ENCODE measurements at places on chromosomes 6 and 20.

DNA sequence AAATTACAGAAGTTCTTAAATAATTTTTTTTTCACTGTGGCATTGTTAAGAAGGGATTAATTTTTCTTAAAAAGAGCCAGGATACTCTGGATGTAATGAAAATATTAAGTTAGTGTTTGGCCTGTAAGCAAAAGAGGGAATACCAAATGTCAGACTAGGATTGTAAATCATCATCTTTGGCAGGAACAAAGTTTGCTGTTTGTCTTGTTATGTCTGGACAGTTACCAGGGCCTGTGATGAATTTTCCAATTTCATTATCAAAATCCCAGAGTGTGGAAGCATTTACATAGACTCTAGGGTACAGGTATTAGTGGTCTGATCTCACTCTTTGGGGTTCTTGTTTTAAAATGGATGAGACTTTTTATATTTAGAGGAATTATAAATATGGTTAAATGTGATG, 26.1 kb downstream of the CEP57L1 start:
- DNase-seq: no peak

- no peak for DNase-seq
Measured at GRCh38 chr20:2749343-2749950, 51.0 kb downstream of the CPXM1 start.

DNA sequence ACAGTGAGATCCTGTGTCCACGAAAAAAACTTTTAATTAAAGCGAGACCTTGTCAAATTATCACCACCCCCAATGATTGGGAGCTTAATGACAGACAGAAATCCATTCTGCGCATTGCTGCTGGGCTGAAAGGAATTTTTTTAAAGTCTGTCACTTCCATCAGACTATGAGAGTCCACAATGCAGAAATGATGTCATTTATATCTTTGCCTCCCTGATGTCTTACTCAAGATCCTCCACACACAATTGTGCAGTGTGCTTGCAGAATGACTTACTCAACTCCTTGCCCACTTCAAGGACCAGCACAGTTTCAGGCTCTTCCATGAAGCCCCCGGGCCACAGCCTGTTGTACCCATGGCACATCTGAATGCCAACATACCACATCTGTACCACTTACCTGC, 41.0 kb downstream of the GPLD1 start:
- no peak for DNase-seq

- peak; percentile 33 for DNase-seq
Measured at GRCh38 chr6:56434606-56435005, 187.2 kb upstream of the COL21A1 start.

GRCh38 chr20:427849-428657, 20.0 kb downstream of the RBCK1 start:
- no peak for DNase-seq

GRCh38 chr6:106046116-106046853, 39.9 kb upstream of the PRDM1 start:
- no peak for DNase-seq
